NCI-H146 (cell line): ENCODE measurements at places on chromosomes 3 and 15.
A peak's percentile ranks its signal among the peaks of the same experiment; 100 is the strongest.

- peak; percentile 97 for DNase-seq
Observed at GRCh38 chr3:166104938-166105337, 267.7 kb upstream of the BCHE start.

DNA sequence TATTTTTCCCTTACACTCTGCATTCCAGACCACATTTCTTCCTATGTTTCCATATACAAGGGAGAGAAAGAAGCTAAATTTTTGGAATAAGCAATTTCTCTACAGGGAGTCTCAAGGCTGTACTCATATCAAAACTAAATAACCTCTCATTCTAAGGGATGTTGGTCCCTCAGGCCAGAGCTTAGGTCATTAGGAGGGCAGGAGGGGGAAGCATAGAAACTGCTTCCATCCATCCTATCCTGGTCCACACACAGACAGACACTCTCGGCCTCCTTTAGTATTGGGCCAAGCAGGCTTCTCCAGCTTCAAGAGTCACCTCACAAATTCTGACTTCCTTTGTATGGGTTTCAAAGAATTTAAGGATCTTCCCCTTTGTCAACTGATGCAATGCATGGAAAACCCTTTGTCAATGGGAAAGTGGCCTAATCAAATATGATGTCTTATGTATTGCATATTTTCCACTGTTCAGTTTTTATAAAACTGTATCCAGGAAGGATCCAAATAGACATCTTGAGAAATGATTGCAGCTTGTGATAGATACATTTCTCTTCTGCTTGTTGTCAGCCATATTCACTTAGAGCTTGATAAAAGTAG, 140.7 kb upstream of the RARB start:
- no peak for DNase-seq

DNA sequence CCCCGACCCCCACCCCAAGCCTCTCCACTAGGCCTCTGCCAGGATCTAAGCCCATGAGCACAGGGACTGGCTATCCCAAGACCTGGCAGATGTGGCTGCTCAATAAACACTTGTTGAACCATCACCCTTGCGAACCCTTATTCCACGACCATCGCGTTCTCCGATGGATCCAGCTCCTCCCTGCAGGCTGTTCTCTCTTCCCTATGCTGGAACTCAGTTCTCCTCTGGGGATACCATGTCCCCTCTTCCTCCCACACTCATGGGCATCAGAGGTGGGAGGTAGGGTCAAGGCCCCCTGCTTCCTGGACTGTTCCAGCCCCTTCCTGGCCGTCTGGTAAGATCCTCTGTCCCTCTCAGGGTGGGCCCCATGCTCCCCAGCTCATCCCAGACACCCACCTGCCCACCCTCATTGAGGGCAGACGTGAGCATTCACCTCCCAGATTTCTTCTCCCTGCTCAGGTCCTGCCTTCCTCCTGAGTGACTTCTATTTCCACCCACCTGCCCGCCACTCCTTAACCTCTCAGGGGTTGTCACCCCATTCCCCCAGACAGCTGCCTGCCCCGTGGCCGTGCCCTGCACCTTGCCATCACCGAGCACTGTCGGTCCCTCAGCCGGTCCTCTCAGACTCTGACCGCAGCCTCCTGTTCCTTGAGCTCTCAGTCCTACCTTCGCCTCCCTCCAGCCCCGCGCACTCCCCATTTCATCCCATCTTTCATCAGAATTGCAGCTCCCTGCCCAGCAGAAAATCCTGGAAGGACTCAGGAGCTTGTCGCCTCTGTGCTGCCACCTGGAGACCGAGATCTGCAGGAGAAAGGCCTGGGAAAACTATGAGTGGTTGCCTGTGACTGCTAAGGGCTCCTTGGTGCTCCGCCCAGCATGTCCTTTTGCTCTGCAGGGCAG, 42.0 kb downstream of the PML start:
- no peak for DNase-seq

DNA sequence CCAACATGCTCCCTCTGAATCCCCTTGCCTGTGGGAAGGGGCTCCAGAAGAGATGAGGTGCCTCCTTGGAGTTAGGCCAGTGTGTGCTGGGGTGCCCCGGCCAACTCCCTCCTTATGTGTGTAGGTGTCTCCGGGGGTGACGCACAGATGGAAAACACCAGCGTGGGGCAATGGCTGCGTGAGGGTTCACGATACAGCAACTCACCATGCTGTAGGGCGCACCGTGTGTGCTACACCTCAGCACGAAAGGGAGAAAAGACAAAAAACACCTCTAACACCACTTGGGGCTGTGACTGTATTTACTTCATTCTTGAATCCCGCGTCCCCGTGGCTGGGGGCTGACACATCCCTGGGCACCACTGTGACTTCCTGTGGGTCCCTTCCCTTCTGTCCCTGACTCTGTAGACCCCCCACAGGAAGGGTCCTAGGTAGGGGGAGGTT, 1.6 kb upstream of the CALML4 start:
- DNase-seq, result no peak

GRCh38 chr3:50484722-50485121, 18.7 kb downstream of the CACNA2D2 start:
- DNase-seq, result no peak

- no peak for DNase-seq
Observed at GRCh38 chr3:100419406-100419805, 18.1 kb downstream of the LNP1 start.

DNA sequence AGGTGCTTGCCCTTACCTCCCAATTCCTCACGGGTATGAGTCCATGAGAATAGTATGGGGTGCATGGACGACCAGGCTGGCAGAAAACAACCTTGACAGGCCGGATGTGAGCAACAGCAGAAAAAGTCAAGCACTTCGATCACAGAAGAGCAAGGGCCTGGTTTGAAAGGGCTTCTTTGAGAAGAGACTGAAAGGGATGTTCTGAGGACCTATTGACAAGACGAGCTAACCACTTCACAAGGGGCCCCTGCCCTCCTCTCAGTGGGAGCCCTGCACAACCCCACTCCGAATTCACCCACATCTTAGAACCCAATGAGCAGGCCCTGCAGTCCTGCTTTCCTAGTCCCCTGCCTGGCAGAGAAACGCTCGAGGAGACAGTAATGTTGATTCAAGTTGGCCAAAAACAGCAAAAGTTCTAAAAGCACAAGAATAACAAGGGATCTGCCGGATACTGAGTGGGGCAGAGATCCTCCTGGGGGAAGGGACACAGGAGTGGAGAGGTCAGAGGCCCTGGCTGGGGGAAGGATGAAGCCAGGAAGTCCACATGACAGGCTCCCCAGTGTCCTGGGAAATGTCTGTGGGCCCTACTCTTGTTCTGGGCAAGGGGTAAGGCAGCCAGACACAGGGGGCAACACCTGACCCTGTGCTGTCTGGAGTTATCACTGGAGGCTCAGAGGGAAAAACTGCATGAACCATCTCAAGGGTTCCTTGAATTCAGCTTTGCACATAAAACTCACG, 14.8 kb upstream of the CX3CR1 start:
- DNase-seq, result no peak

DNA sequence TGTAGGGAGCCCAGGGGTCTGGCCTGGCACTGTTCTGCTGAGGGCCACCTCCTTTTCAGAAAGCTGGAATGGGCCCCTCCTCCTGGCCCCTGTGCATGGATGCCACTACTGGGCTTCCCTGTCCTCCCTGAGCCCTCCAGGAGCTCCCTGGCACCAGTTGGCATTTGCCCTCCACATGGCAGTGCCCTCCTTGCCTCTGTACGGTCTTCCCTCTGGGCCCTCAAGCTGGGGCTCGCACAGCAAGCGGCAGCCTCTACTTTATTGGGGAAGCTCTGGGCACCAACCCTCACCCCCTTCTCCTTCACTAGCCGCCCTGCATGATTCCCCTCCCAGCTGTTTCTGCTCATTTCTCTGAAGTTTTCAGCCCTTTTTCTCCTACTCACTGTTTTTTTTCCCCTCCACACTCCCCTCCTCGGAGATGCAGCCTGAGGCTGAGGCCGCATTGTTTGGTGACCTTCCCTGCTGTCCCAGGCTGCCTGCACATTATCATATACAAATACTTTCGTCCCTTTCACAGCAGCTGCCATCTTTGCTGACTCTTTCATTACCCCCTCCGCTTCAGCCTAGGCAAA, 127.3 kb downstream of the EEFSEC start:
- DNase-seq, result peak; percentile 100

GRCh38 chr3:125059488-125060245, 3.9 kb upstream of the HEG1 start:
- DNase-seq, result peak; percentile 61

- DNase-seq, result no peak
Observed at GRCh38 chr15:63146684-63147083, 10.6 kb downstream of the RPS27L start.

- no peak for DNase-seq
Observed at GRCh38 chr15:85475317-85475701, 94.9 kb downstream of the AKAP13 start.

GRCh38 chr3:82978368-82978767, 1216.9 kb upstream of the GBE1 start:
- DNase-seq, result no peak

- peak; percentile 87 for DNase-seq
Observed at GRCh38 chr3:151085889-151086483, 522 bp downstream of the MED12L start.

DNA sequence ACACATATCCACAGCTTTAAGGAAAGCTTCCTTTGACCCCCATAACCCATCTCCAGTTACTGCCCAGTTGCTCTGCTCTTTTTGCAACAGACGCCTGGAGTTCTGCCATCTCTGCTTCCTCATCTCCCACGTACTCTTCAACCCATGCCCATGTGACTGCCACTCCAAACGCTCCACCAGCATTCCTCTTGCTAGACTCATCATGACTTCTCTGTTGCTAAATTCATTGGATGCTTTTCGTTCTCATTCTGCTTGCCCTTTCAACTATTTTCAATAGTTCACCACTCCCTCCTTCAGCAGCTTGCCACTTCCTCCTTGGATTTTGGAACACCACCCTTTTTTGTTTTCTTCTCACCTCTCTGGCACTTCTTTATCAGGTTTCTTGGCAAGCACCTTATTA, 2.7 kb upstream of the KNSTRN start:
- DNase-seq, result no peak
